ENCODE measurements at places on chromosomes 11 and 22.

- DNase-seq = no peak
These were observed 4.6 kb downstream of the C11orf71 start for GRCh38 chr11:114395736-114396135.

GRCh38 chr11:76762356-76762752, 20.8 kb upstream of the TSKU start:
- peak; percentile 24 for DNase-seq

GRCh38 chr11:111734101-111734953, 31.9 kb downstream of the PPP2R1B start:
- DNase-seq = no peak

- DNase-seq = no peak
These were observed 861.2 kb downstream of the OPCML start for GRCh38 chr11:132670921-132671675.

DNA sequence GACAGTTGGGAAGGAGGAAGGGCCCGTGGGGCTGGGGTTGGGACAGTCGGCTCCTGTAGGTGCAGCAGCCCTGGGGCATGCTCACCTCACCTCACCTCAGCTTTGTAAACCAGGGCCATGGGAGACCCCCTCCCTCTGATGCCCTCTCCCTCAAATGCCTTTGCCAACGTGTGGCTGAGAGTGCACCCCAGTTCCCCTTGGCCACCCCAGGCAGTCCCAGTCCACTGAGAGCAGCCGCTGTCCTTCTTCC, 4.2 kb upstream of the NEAT1 start:
- DNase-seq = no peak

DNA sequence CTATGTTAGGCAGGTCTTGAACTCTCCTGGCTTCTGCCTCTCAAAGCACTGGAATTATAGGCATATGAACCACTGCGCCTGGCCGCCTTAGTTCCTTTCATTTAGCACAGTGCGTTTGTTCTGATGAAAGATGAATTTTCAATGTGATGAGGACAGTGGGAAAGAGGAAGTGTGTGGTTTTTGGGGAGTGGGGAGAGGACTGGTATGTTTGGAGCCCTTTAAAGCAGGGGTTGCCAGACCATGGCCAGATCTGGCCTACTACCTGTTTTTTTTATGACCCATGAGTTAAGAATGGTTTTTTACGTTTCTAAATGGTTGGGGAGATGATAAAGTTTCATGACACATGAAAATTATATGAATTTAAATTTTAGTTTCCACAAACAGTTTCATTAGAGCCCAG, 12.5 kb downstream of the ATXN10 start:
- no peak for DNase-seq

DNA sequence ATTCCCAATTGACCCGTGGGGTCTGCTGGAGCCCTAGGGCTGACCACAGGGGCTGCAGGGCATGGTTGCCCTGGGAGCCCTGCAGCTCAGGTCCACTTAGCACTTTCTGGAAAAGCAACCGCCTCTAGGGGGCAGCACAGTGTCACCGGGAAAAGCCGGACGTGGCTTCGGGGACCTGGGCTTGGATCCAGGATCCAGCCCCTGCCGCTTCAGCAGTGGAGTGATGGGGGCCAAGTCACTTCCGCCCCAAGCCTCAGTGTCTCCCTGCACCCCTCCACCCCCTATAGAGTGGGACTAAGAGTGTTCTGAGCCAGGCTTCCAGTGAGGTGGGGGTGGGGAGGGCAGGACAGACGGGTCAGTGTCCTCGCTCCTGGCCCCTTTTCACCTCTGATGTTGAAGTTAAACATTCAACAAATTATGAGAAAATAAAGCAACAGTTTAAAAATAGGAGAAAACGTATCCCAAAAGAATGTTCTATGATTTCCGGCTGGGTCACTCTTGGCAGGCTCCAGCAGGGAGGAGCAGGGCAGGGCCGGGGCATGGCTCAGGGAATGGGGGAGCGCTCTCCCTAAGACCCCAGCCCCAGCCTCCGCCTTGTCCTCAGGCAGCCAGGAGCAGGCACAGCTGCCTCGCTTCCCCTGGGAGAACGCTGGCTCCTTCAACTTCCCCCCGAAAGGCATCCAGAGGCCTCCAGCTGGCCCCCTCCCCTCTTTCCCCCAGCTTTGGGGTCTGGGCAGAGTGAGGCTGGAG, 96.5 kb upstream of the FGF3 start:
- DNase-seq = no peak

- no peak for DNase-seq
These were observed 6.1 kb upstream of the NAP1L4 start for GRCh38 chr11:2998073-2998850.

GRCh38 chr11:47184711-47185304, 1.4 kb downstream of the PACSIN3 start:
- DNase-seq = no peak

DNA sequence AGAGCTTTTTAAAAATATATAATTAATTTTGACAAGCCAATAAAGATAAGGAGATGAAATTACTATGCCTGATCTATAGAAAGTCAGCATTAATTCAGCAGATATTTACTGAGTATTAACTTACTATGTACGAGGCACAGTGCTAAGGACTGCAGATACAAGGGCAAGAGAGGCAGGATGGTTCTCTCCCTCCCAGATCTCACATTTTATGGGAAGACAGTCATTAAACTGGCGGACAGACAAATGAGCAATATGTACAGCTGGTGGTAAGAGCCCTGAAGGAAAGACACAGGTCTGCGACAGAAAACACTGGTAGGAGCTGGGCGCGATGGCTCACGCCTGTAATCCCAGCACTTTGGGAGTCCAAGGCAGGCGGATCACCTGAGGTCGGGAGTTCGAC, 36.8 kb downstream of the MCHR1 start:
- DNase-seq = no peak

GRCh38 chr11:68423481-68423880, 37.1 kb upstream of the PPP6R3 start:
- DNase-seq = no peak

- DNase-seq = no peak
These were observed 14.6 kb downstream of the CELSR1 start for GRCh38 chr22:46522797-46523196.

DNA sequence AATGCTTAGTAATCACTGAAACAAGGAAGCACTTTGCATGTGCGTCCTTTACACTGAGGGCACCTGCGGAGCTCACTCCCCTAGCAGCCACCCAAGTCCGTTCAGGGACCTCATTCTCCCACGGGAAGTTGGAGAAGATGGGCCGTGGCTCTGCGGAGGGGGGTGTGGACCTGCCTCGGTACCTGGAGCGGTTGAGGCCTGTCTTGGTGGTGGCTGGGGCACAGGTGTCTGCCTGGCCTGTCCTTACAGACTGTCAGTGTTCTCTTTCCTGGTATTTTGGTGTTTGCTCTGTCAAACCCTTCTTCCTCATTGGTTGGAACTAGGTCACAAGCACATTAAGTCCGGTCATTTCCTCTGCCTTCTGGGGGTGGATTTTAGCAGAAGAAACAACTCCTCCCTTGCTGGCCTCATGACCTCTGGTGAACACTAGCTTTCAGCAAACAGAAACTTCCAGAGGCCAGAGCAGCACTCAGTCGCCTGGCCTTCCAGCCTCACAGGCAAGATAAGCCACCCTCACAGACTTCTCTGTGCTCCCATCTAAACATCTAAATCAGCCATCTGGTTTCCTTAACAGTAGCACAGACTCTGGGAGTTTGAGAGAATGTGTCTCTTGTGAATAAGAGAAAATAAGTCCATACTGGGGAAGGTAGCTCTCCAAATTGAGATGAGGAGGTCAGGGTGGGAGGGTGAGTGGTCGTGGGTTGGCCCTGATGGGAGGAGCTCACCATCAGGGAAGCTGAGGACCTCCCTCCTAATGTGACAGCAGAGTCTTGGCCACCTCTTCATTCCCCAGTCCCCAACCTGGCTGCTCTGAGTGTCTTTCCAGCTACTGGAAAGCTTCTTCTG, 8.6 kb downstream of the SNAP29 start:
- DNase-seq = no peak

GRCh38 chr22:44337678-44338004, 24.9 kb upstream of the SHISAL1 start:
- no peak for DNase-seq

- peak; percentile 91 for DNase-seq
These were observed 38.0 kb downstream of the TMEM45B start for GRCh38 chr11:129853518-129854231.

- no peak for DNase-seq
These were observed 14.6 kb downstream of the PPME1 start for GRCh38 chr11:74185695-74186094.

- no peak for DNase-seq
These were observed 146.4 kb upstream of the UBASH3B start for GRCh38 chr11:122509091-122509490.

DNA sequence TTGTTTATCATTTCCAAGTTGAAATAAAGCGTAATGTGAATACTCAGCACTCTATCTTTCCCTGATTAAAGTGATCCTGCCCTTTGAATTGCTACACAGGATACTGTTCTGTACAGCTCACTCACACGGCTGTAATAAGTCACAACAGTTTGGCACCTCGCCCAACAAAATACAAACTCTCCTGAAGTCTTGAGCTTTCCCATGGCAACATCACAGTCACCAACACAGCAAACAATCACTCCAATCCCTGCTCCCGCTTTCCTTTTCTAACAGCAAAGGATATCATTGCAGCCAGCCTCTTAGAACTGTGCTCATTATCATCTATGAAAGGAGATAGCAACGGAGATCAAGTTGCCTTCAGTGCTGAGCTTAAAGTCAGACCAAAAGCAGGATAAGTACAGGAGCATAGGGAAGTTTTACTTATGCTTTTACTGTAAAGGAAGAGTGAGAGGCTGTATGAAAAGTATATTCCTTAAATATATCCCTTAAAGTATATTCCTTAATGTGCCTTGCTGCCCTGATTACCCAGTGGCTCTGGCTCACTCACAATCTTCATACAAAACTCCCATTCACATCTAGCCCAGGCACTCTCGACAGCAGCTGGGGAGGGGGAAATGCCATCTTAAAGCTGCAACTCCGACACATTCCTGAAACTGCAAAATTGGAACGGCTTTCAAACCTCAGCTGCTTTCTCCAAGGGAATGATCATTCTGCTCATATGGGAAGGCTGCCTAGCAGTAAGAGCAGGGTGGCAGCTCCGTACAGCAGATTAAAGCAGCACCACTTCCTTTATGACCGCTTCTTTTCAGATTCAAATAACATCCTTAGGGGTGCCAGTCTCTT, 35.8 kb downstream of the MAML2 start:
- no peak for DNase-seq

DNA sequence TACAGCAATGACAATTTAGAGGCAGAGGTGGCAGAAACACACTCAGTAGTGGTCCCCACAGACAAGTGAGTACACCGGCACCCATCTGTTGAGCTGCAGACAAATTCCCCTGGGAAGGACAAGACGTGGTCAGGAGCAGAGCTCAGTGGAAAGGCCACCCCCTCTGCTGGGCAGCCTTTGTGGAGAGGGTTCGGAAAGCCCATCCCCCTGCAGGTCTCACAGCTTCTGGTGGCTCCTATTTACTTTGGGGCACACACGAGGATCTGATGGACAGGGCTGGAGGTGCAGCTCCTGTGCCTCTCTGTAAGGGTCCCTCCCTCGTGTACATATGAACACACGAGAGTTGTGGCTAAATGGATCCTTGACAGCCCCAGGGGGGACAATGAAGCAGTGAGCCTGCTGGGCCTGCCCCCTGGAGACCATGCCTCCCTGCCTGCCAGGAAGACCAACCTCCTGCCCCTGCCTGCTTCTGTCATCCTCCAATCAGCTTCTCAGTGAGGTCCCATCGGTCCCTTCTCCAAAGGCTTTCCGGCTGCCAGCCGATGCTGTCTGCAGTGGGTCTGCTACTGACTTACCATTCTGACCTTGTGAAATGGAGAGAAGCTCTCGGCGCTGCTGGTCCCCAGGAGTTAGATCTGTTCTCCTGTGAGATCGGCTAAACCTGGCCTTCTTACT, 161.5 kb downstream of the CACNA1I start:
- DNase-seq = peak; percentile 1

DNA sequence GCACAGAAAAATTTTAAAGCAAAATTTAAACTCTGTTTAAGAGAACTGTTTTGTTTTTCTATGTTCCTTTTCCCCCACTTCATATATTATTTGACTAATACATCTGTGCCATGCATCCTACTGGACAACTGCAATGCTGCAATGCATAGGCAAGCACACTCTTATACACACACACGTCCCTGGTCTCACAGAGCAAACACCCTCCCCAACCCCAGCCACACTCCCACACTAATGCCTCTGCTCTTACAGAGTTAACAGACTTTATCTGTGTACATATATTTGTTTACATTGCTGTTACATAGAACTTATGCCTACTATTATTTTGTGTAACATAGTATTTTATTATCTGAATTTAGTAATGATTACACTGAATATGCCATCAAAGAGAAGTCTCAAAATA, 25.5 kb upstream of the CTSC start:
- no peak for DNase-seq

- peak; percentile 22 for DNase-seq
These were observed 16.3 kb downstream of the CTNND1 start for GRCh38 chr11:57777969-57778317.

DNA sequence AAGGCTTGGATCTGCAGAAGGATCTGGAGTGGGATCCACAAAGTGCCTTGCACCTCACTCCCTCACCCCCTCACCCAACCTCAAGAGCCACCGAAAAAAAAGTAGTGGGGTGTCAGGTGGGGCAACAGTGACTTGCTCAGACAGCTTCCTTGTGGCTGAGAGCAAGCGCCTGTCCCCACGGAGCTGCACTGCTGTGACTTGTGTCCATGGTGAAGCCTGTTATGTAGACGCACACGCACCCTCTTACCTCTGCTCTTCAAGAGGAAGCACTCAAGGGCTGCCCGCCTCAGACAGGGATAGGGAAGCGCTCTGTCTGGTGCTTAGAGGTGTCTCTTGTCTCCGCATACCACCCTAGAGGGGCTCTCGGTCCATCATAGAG, 1.2 kb downstream of the DRD2 start:
- DNase-seq = no peak

DNA sequence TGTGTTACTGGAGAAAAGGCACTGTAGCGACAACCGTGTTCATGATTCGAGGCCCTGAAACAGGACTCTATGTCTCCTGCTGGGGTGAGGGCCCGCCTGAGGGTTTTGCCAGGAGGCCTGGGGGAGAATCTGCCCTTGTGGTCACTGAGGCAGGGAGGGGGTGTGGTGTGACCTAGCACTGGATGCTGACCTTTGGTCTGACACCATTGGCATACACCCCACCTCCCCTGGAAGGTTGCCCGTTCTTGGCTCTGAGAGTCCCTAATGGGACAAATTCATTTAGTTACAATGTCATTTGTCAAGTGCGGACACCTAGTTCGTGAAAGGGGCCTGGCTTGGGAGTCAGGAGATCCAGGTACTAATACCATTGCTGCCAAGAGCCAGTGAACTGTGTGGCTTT, 29.0 kb downstream of the NECTIN1 start:
- no peak for DNase-seq

DNA sequence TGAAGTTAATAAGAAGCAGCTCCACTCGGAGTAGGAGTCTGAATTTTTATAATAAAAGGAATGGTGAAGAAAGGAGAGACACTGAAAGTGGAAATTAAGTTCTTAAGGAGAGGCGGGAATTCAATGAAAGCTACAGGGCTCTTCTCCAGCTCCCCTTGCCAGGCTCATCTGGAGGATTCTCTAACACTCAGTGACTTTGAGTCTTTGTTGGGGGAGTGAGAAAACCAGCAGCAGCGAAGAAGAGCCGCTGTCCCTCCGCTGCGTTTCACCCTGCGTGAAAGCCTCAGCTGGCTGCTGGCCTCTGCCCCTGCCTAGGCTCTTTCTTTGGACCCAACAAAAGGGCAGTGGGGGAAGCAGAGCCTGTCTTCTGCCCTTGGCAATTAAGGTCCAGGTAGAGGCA, 113.0 kb downstream of the NTM start:
- no peak for DNase-seq

GRCh38 chr11:46667043-46667481, 33.4 kb downstream of the ARHGAP1 start:
- no peak for DNase-seq

- DNase-seq = no peak
These were observed 411 bp upstream of the EXPH5 start for GRCh38 chr11:108593923-108594434.

All from NCI-H526 treated with DMSO at 0.1 percent for 48 hours (cell line).